ENCODE measurements at places on chromosomes 6 and 20.
A peak's percentile ranks its signal among the peaks of the same experiment; 100 is the strongest.

DNA sequence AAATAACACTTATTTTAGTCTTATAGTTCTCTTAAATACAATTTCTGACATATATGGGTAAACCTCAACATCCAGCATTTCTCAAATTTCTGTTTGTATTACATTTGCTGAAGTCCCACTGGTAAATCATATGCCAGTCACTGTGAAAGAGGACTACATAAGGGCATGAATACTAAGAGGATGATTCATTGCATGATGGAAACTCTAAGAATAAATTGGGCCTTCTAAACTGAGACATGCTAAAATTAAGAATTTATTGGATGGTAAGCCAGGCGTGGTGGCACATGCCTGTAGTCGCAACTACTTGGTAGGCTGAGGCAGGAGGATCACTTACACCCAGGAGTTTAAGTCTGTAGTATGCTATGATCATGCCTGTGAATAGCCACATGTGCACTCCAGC is 12.1 kb downstream of the DEFB123 start:
- no peak for DNase-seq

DNA sequence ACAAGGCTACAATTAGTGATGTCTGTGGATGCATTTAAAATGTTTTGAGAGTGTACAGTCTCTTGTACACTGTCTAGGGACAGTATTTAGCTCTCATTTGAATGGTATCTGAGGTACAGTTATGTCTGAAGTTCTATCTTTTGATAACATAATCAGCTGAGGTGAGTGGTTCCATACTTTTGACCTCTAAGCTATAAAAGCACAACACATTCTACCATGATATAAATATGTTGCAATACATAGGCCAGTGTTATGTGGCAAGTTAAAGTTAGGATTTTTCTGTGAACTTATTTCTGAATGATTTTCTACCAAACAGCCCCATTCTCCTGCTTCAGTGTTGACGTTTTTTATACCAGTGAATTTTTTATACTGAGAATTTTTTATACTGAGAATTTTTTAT is 77.6 kb downstream of the AKAP7 start:
- no peak for DNase-seq

DNA sequence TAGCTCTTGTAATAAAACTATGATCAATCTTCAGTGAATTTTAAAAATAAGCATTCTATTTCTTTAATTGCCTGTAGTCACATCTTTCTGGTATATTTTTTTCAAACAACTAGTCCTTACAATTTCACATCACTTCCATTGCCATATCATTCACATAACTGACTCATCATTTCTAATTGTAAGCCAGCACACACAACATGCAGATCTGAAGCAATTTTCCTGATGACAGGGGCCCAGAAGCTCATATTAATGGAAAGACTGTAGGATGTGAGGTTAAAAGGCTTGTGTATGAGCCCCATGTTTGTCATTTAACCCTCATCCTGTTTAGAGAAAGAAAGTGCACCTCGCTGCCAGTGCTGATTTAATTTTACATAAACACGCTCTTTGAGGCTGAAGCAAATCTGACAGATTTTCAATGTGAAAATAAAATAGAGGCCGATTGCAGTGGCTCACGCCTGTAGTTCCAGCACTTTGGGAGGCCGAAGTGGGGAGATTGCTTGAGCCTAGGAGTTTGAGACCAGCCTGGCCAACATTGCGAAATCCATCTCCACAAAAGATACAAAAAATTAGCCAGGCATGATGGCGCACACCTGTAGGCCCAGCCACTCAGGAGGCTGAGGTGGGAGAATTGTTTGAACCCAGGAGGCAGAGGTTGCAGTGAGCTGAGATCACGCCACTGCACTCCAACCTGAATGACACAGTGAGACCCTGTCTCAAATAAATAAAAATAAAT is 40.1 kb upstream of the LTV1 start:
- no peak for DNase-seq

DNA sequence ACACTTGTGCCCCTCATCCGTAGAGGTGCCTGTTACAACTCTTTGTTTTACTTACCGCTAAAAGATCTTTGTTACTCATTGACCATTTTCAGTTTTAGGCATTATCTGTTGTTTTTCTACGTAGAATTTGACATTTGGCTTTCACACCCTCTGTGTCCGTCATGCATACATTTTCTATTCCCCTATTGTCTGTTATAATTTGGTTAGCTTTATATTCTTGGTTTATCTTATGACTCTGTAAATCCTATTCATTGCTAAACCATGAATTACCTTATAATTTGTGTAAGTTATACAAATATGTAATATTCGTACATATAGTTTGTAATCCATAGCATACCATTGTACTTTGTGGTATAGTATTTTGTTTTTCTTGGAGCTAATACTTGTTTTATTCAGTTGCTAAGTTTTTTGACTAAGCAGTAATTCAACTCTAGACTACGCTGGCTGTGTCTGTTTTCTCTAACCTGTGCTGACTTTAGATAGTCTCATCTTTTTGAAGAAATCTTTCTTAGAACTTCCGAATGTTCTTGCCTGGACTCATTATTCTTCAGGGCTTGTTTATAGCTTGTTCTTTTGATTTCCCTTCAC is 21.8 kb downstream of the CDC5L start:
- no peak for DNase-seq

GRCh38 chr6:155418017-155418761 is 37.5 kb downstream of the NOX3 start:
- DNase-seq: peak; percentile 61

- DNase-seq: peak; percentile 23
Observed at GRCh38 chr6:125952764-125953501, 3.6 kb upstream of the HINT3 start.

DNA sequence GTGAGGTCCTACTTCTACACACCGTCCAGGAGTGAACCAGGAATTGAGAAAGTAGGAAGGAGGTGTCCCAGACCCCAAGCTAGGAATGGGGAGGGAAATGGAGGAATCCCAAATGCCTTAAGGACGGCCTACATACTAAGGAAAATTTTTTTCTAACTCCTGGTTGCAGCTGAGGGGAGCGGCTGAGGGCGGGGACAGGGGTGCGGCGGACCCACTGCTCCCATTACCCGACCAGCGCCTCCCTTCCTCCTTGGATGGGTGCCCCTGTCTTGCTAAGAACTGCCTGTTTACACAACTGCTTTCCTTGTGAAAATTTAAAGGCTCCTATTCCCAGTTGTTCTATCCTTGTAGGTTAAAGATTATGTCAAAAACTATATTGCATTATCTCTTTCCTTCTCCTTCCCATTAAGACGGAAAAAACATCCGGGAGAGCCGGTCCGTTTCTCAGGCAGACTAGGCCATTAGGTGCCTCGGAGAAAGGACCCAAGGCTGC is 699 bp upstream of the HSPA1B start:
- DNase-seq: no peak

DNA sequence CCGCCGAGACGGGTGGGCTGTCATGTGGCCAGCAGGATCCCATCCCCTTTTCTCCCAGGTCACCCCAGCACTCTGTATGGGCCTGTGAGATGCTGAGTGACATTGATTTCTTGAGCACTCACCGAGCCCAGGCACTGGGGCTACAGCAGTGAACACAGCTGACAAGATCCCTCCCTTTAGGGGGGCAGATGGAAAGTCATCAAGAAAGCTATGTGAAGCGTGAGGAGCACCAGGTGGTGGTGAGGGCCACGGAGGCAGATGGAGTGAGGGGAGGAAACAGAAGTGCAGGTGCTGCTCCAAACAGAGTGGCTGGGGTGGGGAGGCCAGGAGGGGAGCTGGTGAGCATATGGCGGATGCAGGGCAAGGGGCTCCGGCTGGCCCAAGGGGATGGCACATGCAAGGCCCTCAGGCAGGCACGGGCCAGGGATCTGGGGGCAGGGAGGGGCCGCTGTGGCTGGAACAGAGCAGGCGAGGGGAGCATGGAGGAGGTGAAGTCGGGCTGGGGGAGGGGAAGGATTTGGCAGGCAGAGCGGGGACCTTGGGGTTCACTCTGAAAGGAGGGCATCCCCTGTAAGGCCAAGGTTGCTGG is 184.0 kb downstream of the BMP7 start:
- DNase-seq: no peak

DNA sequence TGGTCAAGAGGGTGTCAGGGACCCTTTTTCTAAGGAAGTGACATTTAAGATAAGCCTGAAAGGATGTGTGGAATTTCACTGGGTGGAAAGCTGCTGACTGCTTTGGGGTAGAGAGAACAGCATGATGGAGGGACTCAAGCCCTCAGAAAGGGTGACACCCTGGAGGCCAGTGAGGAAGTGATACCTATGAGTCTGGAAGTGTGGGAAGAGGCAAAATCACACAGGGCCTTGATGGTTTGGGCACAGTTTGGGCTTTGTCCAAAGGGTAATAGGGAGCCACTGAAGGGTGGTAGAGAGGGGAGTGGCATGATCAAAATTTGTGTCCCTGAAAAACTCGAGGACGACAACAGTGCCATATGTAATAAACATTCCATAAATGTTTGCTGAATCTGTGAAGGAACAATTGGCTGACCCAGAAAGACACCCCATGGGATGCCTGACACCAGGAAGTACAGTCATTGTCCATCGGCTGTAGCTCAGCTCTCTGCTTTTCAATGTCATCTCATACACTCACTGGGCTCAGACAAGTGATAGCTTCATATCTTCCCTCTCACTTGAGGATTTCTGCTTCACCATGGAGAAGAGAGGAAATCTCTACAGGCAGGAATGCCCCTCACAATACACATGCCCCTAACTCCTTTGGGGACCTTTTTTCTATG is 21.3 kb downstream of the CASS4 start:
- DNase-seq: no peak

- no peak for DNase-seq
Observed at GRCh38 chr6:42200035-42200434, 5.3 kb upstream of the GUCA1B start.

DNA sequence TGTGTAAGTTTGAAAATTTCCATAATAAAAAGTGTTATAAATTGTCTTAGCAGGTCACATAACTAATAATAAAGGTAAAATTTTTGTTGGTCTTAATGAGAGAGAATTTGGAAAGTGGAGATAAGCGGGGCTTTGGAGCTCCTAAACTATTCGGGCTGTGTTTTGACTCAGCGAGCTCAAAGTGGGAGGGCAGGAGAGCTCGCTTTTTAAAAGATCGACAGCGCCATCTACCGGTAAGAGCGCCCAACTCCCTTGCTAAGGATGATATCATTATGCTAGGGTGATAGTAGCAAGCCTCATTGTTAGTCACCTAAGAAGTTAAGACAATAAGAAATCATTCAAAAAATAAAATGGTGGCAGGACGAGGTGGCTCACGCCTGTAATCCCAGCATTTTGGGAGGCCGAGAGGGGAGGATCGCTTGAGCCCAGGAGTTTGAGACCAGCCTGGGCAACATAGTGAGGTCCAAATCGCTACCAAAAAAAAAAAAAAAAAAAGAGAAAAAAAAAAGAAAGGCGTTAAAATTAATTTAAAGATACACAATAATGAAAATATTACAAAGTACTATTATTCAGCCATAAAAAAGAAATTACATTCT is 24.8 kb downstream of the C6orf15 start:
- DNase-seq: peak; percentile 86

DNA sequence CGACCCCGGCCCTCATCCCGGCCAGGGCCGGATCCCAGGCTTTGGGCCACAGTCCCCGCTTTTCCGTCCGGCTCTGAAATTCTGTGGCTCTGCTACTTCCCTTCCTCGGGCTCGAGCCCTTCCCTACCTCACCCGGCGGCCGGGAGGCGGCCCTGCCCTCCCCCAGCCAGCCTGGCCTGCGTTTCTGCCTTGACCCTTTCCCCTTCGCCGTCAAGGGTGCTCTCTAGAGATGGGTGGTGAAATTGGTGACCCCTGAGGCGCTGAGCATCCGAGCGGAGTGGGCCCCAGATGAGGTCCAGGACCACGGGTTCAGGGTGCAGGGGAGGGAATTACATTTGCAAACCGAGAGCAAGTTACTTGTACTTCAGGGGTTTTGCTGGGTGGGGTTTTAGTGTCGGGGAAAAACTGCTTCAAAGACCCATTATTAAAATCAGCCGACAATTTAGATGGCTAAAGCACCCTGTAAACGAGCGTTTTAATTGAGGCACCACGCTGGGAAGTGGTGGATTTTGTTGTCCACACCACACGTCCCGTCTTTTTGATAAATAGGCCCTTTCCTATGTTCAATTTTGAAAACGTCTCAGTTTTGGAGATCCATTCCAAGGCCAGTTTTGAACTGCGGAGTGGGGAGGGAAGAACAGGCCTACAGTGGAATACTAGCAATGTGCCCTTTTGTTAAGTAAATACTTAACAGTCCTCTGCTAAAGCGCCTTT is 9.9 kb downstream of the TFAP2A start:
- peak; percentile 6 for DNase-seq

- DNase-seq: peak; percentile 31
Observed at GRCh38 chr20:47585087-47585747, 83.5 kb downstream of the NCOA3 start.

GRCh38 chr20:46000262-46000996 is 8.3 kb upstream of the MMP9 start:
- DNase-seq: no peak

- no peak for DNase-seq
Observed at GRCh38 chr6:110307368-110307767, 50.8 kb downstream of the METTL24 start.

DNA sequence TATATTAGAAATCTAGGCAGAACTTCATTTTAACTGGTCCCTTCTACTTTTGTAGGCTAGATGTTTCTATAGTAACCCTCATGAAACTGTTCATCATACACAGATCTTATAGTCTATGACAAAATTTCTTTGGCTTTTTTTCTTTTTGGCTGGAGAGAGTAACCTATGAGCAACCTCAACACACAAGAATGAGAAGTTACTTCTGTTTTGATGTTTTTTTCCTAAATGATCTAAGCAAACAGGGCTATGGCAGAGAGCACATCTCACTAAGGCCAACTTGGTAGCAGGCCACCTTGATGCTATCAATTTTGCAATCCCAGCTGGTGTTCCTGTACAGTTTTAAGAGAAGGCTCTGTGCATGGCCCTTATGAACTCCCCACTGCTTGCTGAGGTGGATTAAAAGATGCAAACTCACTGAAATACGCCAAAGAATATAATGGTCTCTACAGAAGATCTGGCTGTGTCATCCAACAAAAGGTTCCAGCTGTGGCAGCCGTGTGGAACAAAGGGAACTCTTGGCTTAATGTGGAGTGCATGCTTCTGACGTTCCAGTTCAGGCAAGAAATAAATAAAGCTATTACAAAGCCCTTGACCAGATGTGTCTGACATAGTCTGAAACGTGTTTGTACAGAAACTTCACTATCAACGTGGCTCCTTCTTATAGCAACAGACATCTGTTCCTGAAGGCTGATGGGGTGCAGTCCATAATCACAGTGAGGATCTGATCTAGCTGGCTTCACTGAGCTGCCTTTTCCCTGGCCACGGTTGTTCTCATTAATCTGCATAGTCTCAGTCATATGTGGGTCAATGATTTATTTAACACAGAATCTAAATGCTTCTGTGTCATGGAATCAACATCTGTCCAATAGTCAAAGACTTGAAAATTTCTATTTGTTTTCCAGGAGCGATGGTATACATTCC is 481.1 kb downstream of the BMP2 start:
- no peak for DNase-seq

- DNase-seq: no peak
Observed at GRCh38 chr6:7439228-7439627, 49.6 kb downstream of the RIOK1 start.

DNA sequence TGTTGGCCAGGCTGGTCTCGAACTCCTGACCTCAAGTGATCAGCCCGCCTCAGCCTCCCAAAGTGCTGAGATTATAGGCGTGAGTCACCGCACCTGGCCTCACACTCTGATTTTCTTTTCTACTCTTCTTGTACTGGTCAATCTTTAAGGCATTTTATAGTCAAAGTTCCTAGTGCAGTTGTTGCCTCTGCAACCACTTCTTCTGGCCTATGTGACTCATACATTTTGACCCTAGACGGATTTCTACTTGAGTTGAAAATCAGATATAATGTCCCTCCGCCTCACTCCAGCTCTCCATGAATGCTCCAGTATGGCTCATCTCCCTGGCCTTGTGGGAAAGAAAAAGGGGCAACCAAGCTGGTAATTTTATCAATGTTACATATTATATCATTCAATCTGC is 42.4 kb downstream of the TNFRSF21 start:
- no peak for DNase-seq
